ENCODE measurements at places on chromosomes 2 and 18. TPM values are rescaled to one million over a fixed set of nuclear protein-coding genes. Genes with fewer than 3 reads are reported as not detected.

DNA sequence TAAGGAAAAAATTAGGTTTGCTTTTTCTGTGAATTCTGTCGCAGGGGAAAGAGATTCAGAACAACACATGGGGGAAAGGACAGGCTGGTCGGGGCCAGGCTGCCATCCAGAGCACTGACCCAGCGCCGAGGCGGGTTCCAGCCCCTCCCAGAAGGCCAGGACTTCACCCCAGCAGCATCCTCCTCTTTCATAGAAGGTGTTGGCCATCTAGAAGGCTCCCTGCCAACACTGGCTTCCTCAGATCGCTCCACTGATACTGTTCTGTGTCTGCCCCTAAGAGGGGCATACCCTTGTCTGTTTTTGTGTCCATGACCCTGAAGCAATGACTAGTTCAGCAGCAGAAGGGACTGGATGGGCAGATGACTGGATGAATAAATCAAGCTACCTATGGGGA is 144.5 kb downstream of the HDAC4 start:
- H3K27ac ChIP-seq: no peak overlapping the region
- H3K4me1 ChIP-seq: peaks cover 58% of the 10 kb centered on the region
- H3K27me3 ChIP-seq: no peaks in the 10 kb centered on the region

KCNIP3 gene
- total RNA-seq: not detected

DNA sequence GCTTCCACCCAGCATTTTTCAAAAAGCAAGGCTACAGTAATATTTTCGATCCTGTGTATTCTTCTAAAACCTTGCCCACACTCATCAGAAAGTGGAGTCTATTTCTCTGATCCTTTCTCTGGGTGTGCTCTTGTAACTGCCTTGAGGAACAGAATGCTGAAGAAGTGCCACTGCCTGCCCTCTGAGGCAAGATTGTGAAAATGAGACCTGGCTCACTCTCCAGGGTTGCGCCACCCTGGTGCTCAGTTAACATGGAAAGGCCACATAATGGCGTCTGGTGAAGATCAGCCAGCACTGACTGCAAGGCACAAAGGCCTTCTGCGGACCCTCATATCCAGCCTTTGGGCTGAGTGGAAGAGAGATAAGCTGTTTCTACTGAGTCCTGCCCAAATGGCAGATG is 11.2 kb upstream of the SH3RF3 start:
- H3K27ac ChIP-seq: no peak overlapping the region
- H3K4me1 ChIP-seq: no peaks in the 10 kb centered on the region
- H3K4me3 ChIP-seq: no peak overlapping the region
- no peak for DNase-seq

HAT1 gene
- 24.8 TPM for total RNA-seq

GNLY gene
- total RNA-seq: 377 TPM

DNA sequence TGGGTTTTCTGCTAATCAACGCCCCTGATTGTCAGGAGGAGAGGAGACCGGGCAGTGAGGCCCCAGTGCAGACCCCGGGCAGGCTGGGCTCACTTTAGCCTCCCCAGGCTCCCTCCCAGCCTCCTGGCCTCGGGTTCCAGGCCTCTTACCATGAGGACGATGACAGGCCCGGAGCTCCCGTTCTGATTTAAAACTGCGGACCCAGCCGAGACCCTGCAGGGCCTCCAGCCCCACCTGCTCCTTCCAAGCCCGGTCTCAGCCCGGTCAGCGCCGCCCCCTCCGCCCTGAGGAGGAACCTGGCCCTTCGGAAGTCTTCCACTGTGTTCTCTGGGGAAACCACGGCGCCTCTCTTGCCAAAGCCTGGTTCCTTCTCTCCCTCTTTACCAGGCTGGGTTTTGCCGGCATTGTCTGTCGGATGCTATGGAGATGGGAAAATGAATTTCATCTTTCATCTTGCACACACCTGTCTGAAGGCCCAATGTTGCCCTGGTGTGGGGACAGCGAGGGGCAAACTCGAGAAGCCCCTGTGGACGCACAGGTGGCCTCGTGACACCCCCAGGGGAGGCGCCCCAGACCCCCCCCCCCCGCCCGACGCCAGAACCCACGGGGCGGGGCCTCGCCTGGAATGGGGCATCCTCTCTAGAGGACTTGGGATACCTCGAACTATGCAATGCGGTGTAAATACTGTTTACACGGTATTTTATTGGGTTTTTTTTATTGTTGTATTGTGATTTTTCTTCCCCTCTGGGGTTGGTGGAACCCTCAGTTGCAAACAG is 37.7 kb upstream of the CTDP1 start:
- no peaks in the 10 kb centered on the region for H3K36me3 ChIP-seq
- peaks cover 35% of the 10 kb centered on the region for H3K27me3 ChIP-seq
- peaks cover 14% of the 10 kb centered on the region for H3K4me1 ChIP-seq
- H3K4me3 ChIP-seq: no peak overlapping the region
- DNase-seq: no peak

- no peaks in the 10 kb centered on the region for H3K27me3 ChIP-seq
- no peak overlapping the region for H3K4me3 ChIP-seq
- DNase-seq: no peak
- no peak overlapping the region for H3K27ac ChIP-seq
- H3K4me1 ChIP-seq: no peaks in the 10 kb centered on the region
Observed at GRCh38 chr2:40440835-40441234, 11.1 kb downstream of the SLC8A1 start.

CRYBA2 gene
- not detected for total RNA-seq

- H3K4me1 ChIP-seq: no peaks in the 10 kb centered on the region
- no peaks in the 10 kb centered on the region for H3K27me3 ChIP-seq
- no peak overlapping the region for H3K27ac ChIP-seq
- DNase-seq: no peak
- no peaks in the 10 kb centered on the region for H3K36me3 ChIP-seq
Observed at GRCh38 chr2:84701880-84702279, 179.0 kb downstream of the TRABD2A start.

POTEF gene
- not detected for total RNA-seq

All from T-cell (primary cell).